ENCODE measurements at places on chromosomes 4 and X.

DNA sequence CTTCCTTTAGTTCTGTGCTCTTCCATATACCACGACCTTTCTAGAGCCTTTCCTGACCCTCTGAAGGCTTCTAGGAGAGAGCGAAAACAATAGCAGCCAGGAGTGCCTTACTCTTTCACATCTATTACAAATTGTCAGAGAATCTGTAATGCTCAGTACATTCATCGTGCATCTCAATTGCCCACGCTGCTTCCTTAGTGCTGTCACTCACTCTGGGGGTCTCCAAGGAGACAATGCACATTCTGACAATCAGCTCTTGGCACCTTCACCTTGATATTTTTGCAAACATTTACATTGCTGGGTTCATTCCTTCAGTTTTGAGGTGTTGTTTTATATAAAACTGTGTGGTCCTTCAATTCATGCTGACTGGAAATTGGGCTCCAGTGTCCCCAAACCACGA, 110.1 kb upstream of the GPR101 start:
- DNase-seq = no peak

DNA sequence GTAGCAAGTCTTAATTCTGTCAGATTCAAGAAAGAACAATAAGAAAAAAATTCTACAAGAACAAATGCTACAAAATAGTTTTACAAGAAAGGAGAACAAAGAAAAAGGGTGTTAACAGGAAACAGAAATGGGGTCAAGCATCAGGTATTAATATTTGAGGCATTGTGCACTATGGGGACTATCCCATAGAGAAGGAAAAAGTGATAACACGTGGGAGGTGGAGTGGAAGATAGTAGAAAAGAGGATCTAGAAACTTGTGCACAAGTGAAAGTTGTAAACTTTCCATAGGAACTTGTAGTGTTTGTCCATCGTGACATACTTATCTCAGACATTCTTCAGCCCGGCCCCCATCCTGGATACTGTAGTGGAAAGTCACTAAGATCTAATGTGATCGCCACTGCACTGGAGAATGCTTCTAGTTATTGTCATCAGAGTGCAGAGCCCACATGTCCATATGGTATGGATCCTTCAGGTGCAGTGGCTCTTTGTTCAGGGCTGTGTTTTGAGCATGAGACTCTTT, 15.4 kb upstream of the NFXL1 start:
- no peak for DNase-seq

GRCh38 chr4:89039730-89040338, 17.2 kb downstream of the FAM13A start:
- no peak for DNase-seq

- DNase-seq = no peak
These were observed 196.9 kb upstream of the BANK1 start for GRCh38 chr4:101593666-101594065.

DNA sequence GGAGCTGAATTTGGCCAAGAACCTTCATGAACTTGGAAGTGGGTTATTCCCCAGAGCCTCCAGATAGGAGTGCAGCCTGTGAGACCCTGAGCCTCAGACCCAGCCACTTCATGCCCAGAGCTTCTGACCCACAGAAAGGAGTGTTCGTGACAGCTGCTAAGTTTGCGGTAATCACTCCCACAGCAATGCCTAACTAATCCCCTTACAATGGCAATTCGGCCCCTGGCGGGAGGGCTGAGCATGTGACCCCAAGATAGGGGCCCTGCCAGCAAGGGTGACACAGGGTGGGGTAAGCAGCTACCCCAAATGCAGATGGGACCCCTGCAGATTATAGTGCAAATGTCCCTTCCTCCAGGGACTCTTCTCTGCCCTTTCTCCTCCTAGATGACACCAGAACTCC, 22.5 kb downstream of the PNMA6E start:
- no peak for DNase-seq

DNA sequence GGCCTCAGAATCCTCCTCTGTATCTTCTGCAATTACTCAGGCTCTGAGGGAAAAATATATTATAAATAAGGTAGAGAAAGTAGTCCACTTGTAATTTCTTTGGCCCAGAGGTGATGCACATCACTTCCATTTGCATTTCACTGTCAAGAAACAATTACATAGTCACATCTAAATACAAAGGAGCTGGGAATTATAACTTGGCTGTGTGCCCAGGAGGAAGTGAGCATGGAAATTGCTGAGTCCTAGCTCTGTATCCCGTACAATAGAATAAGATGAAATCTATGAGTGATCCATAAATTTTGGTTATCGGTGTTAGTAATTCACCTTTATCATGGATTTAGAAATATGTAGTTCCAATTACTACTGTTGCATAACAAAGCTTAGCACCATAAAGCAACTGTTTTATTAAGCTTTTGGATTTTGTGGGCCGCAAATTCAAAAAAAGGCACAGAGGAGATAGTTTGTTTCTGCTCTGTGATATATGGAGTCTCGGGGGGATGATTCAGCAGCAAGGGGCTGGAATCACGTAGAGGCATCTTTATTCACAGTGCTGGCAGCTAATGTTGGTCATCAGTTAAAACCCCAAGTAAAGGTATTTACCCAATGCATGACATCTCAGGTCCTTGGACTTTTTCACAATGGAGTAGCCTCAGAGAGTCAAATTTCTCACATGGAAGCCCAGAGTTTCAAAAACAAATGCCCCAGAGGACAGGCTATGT, 241.4 kb upstream of the GALNT7 start:
- no peak for DNase-seq

DNA sequence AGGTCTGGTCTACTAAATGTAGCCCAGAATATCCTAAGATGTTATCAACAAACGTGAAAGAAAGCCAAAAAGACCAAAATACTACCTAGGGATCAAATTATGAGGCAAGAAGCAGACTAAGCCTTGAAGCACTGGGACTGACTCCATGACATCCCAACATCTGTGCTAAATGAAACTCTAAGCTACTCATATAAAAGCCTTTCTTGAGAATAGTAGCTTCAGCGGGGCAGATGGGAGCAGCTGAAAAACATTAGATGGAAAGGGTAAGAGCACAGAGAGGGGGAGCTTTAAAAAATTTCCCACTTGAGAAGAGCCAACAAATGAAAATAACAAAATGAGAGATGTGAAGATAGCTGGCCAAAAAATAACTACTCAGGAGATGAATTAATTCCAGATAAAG, 81.7 kb downstream of the MAD2L1 start:
- DNase-seq = no peak

- no peak for DNase-seq
These were observed 33.4 kb downstream of the ACSL1 start for GRCh38 chr4:184792334-184792733.

- DNase-seq = no peak
These were observed 12.4 kb upstream of the PJA1 start for GRCh38 chrX:69177511-69178162.

DNA sequence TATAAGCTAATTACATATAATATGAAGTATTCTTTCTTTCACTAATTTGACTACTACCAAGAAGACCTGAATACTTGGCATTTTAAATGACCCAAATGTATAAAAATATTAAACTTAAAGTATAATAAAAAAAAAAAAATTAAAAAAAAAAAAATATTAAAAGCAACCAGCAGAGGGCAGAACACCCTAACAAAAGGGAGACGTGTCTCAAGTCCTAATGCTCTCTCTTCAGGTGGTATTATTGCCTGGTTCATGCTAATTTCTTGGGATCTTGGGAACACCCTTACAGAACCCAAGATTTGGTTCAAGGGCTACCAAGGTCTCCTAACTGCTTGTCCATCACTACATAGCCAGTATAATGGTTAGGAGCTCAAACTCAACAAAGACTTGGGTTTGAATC, 754.8 kb downstream of the RAB28 start:
- no peak for DNase-seq

DNA sequence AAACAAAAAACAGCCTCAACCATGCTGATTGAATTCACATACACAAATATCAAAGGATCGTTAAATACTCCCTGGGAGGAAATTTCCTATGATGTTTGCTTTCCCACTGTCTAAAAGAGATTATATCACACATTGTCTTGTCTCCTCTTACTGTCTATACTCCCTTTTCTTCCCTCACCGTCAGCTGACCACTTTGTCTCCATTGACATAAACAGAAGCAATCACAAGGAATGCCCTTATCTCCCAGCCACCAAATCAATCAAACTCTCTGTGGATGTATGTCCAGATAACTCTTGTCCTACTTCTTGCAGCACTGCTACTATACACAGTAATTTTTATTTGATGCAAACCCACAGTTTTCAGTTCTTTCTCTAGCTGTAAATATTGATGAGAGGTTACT, 12.2 kb upstream of the NUDT9 start:
- no peak for DNase-seq

DNA sequence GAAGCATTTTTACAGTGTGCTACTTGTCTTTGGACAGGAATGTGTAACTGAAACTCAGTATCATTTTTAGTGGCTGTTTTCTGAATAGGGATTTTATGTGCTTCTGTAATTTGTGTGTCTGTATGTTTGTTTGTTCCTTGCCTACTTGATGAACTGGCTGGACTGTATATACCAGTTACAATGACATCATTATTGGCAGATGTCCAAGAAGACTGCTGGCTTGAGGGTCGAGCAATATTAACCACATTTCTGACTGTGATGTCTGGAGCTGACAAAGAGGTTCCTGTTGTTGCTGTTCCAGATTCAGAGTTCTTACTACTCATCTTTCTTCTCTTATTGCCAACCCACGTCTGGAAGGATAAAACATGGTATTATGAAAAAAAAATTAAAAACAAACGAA, 33.0 kb downstream of the HDX start:
- DNase-seq = no peak

GRCh38 chrX:117093319-117093718, 630.5 kb upstream of the CT83 start:
- no peak for DNase-seq

GRCh38 chrX:29478336-29479069, 736.9 kb upstream of the MAGEB2 start:
- no peak for DNase-seq

DNA sequence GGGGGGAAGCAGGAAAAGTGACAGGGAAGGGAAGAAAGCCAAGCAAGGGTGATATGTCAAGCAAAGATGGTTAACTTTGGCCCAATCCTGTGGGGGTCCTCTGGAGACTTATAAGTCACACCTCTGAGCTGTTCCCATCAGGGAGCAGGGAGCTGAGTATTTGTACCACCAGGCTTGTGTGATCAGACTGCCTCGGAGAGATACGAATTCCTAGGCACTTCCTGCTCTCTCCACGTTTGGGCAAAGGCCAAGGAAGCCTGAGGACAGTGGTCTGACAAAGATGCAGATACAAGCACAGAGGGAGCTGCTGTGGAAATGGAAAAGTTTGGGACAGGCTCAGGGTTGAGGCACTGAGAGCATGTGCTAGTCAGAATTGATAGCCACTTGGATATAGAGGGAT, 10.4 kb upstream of the PPP3CA start:
- no peak for DNase-seq

All from stimulated activated CD8-positive, alpha-beta memory T cell treated with anti-CD3 and anti-CD28 coated beads, Interleukin-4, amount 100 ng/mL, for 1 hour (primary cell).